Right lobe of liver (tissue), 6 donors: ENCODE measurements at places on chromosomes 5 and 9. TPM values are rescaled to one million over a fixed set of nuclear protein-coding genes. Genes with fewer than 3 reads are reported as not detected.

Gene MRPL22
- 29.8 TPM for total RNA-seq

GRCh38 chr5:57931807-57932206 lies 449.2 kb upstream of the ACTBL2 start:
- no peaks in the 10 kb centered on the region for H3K4me1 ChIP-seq
- no peaks in the 10 kb centered on the region for H3K27me3 ChIP-seq
- no peak for DNase-seq
- no peak overlapping the region for H3K27ac ChIP-seq

DNA sequence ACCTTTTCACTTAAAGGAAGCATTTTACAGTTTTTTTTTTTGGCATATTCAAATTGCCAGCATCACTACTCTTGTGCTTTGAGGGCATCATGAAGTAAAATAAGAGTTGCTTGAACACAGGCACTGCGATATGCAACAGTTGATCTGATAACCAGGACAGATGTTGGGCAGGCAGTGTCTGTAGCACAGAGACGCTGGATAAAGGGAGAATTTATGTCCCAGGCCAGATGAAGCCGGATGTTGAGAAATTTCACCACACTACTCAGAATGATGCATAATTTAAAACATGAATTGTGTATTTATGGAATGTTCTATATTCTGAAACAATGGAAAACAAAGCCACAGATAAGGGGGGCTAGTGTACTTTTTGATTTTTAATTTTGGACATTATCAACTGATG lies 71.4 kb downstream of the SLC12A2 start:
- no peak for DNase-seq
- H3K4me1 ChIP-seq = no peaks in the 10 kb centered on the region
- no peak overlapping the region for H3K27ac ChIP-seq

GRCh38 chr9:90925581-90926257 lies 124.1 kb downstream of the SYK start:
- H3K27ac ChIP-seq = no peak overlapping the region
- no peak for DNase-seq
- H3K4me3 ChIP-seq = no peak overlapping the region

DNA sequence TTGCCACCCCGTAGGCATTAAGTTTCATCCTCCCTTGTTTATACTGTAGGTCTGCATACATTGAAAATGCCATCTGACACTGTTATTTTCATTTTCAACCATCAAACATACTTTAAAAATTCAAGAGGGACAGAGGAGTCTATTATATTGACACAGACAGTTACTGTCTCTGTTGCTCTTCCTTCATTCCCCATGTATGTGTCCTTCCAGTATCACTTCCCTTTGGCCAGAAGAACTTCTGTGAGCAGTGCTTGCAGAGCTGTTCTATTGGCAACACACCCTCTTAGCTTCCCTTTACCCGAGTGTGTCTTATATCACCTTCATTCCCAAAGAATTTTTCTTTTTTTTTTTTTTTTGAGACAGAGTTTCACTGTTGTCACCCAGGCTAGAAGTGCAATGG lies 42.8 kb downstream of the RASGEF1C start:
- no peaks in the 10 kb centered on the region for H3K36me3 ChIP-seq
- H3K4me1 ChIP-seq = no peaks in the 10 kb centered on the region
- no peak overlapping the region for H3K27ac ChIP-seq
- H3K4me3 ChIP-seq = no peak overlapping the region
- no peaks in the 10 kb centered on the region for H3K27me3 ChIP-seq

Gene TRMO
- total RNA-seq = 5.7 TPM

- DNase-seq = peak; percentile 91
- peak within 1 kb of the TSS; percentile 100 for H3K4me3 ChIP-seq
- peaks cover 71% of the 10 kb centered on the region for H3K4me1 ChIP-seq
- H3K36me3 ChIP-seq = no peaks in the 10 kb centered on the region
- no peaks in the 10 kb centered on the region for H3K27me3 ChIP-seq
- H3K27ac ChIP-seq = peak within 1 kb of the TSS; percentile 100
Observed at GRCh38 chr5:179820483-179821297, at the start of gene SQSTM1. Gene SQSTM1, plus strand, starts transcription at chr5:179820905. Its CDS starts 32 bp downstream, at chr5:179820937.

- H3K4me1 ChIP-seq = no peaks in the 10 kb centered on the region
- H3K27ac ChIP-seq = no peak overlapping the region
- no peaks in the 10 kb centered on the region for H3K27me3 ChIP-seq
- H3K4me3 ChIP-seq = no peak overlapping the region
- H3K36me3 ChIP-seq = no peaks in the 10 kb centered on the region
Observed at GRCh38 chr5:56838409-56839039, 23.2 kb downstream of the MAP3K1 start.

Gene SPINK5
- total RNA-seq = not detected

GRCh38 chr5:154243736-154244135 lies 53.2 kb downstream of the GALNT10 start:
- no peak overlapping the region for H3K27ac ChIP-seq
- no peaks in the 10 kb centered on the region for H3K27me3 ChIP-seq
- H3K4me3 ChIP-seq = no peak overlapping the region
- no peaks in the 10 kb centered on the region for H3K4me1 ChIP-seq
- no peaks in the 10 kb centered on the region for H3K36me3 ChIP-seq
- no peak for DNase-seq

DNA sequence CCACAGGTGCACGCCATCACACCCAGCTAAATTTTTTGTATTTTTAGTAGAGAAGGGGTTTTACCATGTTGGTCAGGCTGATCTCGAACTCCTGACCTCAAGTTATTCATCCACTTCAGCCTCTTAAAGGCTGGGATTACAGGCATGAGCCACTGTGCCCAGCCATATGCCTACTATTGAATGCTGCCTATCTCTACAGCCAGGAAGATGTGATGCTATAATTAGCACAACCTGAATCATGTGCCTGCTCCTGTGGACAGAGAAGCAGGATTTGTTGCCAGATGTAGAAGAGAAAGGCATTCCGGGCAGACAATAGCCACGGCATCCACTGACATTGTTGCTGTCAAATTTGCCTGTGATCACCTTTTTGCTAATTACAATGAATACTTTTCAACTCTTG lies 24.4 kb upstream of the MLLT3 start:
- DNase-seq = no peak
- no peak overlapping the region for H3K4me3 ChIP-seq
- H3K27me3 ChIP-seq = no peaks in the 10 kb centered on the region
- no peak overlapping the region for H3K27ac ChIP-seq

GRCh38 chr5:118353970-118354369 lies 634.4 kb downstream of the DTWD2 start:
- H3K27me3 ChIP-seq = no peaks in the 10 kb centered on the region
- no peak overlapping the region for H3K4me3 ChIP-seq
- no peak overlapping the region for H3K27ac ChIP-seq
- DNase-seq = no peak
- H3K36me3 ChIP-seq = no peaks in the 10 kb centered on the region

- no peak overlapping the region for H3K27ac ChIP-seq
- H3K4me3 ChIP-seq = no peak overlapping the region
- H3K4me1 ChIP-seq = no peaks in the 10 kb centered on the region
- no peaks in the 10 kb centered on the region for H3K27me3 ChIP-seq
- DNase-seq = no peak
- no peaks in the 10 kb centered on the region for H3K36me3 ChIP-seq
Observed at GRCh38 chr5:50703367-50703666, 36.9 kb downstream of the PARP8 start.

Gene BHMT2
- total RNA-seq = 353 TPM
